H7 (cell line): ENCODE measurements at places on chromosomes 16 and 17. TPM values are rescaled to one million over a fixed set of nuclear protein-coding genes. Genes with fewer than 3 reads are reported as not detected.

Gene RAB40B
- total RNA-seq: 0.85 and 1.7 TPM in 2 replicates

Gene SCRN2
- 35.5 and 48.6 TPM in 2 replicates for total RNA-seq

Gene TP53TG3C
- not detected in 2 replicates for total RNA-seq

Gene KCNG4
- not detected in 2 replicates for total RNA-seq

Gene GAN
- 8.7 and 10.9 TPM in 2 replicates for total RNA-seq

Gene CPSF4L
- not detected in 2 replicates for total RNA-seq

Gene GJC1
- 23.1 and 32.7 TPM in 2 replicates for total RNA-seq

Gene USH1G
- 0.59 and 1.3 TPM in 2 replicates for total RNA-seq

Gene FOXN1
- total RNA-seq: not detected in 2 replicates

Gene MYO15A
- 0.52 and 1.4 TPM in 2 replicates for total RNA-seq

Gene CRYM
- total RNA-seq: 7.1 and 7.6 TPM in 2 replicates

Gene WNT9B
- 0.48 and 0.83 TPM in 2 replicates for total RNA-seq

Gene IL21R
- total RNA-seq: 0.07 and 0.73 TPM in 2 replicates

Gene SLC5A11
- not detected in 2 replicates for total RNA-seq

Gene FADS6
- 0.52 TPM in 1 of 2 replicates, not detected in the other for total RNA-seq

Gene C17orf78
- not detected in 2 replicates for total RNA-seq

Gene TEX14
- 0.33 and 0.80 TPM in 2 replicates for total RNA-seq

Gene AHSP
- 0.62 and 3.3 TPM in 2 replicates for total RNA-seq

Gene TLCD3B
- 3.0 and 5.5 TPM in 2 replicates for total RNA-seq

Gene TSNAXIP1
- total RNA-seq: 0.15 and 0.21 TPM in 2 replicates

Gene SLC9A5
- 1.6 and 2.5 TPM in 2 replicates for total RNA-seq

Gene CDH1
- total RNA-seq: 19.0 and 38.6 TPM in 2 replicates

Gene G6PC1
- total RNA-seq: not detected in 2 replicates

Gene ICAM2
- total RNA-seq: 0.11 and 0.59 TPM in 2 replicates

Gene CAVIN1
- total RNA-seq: 18.6 and 26.9 TPM in 2 replicates

Gene PARN
- total RNA-seq: 33.2 and 42.7 TPM in 2 replicates

Gene KRT20
- total RNA-seq: not detected in 2 replicates

Gene C1QTNF1
- 0.28 and 0.67 TPM in 2 replicates for total RNA-seq
